ENCODE measurements at places on chromosomes 12 and 14.

DNA sequence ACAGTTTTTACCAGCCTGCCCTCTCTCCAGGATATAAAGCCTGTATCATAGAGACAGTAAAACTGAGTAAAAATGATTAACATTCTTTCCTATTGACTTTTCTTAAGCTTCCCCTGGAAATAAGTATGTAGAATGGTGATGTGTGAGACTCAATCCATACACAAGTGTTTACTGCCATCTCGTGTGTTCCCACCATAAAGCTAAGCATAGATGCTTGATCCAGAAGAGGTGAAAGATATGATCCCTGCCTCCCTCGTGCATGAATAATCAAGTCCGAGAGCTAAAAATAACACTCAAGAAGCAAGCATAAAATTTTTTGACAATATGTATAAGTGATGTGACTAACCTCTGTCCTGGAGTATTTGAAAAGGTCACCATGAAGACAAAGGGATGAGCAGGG is 16.9 kb upstream of the GSG1 start:
- no peak for DNase-seq

- DNase-seq = no peak
These were observed 10.4 kb downstream of the SERPINA1 start for GRCh38 chr14:94377866-94378470.

- no peak for DNase-seq
These were observed 50.6 kb upstream of the GALNT9 start for GRCh38 chr12:132379996-132380395.

- no peak for DNase-seq
These were observed 104.5 kb upstream of the MED13L start for GRCh38 chr12:116381744-116382685.

DNA sequence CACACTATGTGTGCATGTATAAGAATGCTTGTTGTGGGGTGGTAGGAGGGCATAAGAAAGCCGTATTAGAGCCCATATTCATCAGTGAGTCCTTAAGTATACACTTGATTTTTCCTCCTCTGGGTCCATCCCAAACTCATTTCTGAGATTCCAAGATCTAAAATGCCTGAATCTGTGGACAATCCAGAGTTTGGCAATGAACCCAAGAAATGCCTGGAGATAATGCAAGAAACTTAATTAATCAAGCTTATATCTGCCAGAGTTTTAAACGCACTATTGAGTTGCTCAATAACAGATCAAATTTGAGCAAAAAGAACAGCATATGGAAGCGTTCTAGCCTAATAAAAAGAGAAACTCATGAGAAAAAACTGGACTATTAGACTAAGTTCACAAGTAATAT is 143.4 kb upstream of the NAV3 start:
- no peak for DNase-seq

- no peak for DNase-seq
These were observed 207.3 kb downstream of the LRIG3 start for GRCh38 chr12:58712976-58713375.

DNA sequence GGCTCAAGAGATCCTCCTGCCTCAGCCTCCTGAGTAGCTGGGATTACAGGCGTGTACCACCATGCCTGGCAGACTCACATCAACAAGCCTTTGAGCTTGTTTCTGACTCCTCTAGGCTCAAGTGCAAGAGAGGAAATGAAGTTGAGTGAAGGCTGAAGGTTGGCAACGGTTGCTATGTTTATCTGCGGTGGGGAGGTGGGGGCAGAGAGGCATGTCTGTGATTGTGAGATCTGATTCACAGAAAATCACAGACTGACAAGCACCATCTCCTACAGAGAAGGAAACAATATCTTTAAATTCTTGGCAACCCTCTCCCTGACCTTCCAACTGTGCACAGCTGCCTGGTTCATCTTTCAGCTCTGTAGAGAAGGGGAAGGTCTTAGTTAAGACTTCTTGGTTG is 22.1 kb upstream of the NINJ2 start:
- no peak for DNase-seq

GRCh38 chr12:119682639-119683252 is 14.8 kb downstream of the PRKAB1 start:
- no peak for DNase-seq

DNA sequence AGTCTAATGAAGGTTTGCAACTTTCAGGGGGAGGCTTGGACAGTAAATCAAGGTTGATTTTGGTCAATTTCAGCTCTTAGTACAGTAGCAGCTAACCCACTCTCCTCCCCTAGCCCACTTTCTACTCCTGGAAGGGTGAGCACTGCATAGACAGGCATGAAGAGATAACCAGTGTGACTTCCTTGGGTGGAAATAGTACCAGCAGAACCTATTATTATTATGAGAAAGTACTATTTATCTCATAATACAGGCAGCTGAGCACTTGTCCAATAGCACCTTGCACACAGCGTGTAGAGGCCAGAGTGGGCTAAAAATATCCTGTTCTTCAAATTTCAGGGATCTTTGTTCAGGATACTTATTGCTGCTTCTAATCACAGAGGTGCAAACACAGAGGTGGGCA is 96.2 kb upstream of the FKBP4 start:
- DNase-seq = no peak

DNA sequence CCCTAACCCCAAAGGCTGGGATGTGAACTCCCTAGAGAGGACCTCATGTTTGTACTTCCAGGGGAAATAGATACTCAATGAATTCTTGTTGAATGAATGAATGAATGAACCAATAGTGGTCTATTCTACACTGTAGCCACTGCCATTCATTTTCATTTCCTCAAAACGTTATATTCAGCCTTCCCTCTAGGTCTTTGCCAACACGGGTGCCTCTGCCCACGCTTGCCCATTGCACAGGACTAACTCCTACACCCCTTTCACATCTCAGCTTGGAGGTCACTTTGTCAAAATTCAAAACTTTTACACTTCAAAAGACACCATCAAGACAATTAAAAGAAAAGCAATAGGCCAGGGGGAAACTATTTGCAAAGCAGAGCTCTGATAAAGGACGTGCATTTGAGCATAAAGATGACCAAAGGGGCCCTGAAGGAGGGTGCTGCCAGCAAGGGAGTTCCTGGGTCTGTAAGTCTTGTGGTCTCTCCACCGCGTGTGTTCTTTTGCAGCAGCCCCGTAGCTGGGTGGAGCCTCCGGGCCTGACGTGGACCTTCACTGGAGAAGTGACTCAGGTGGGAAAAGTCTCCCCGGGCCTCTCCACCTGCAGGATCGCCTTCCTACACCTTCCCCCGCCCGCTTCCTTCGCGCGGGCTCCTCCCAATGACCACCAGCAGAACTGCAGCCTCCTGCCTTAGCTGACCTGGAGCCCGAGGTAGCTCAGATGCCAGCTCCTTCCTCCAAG is 31.5 kb downstream of the TMEM63C start:
- no peak for DNase-seq

- no peak for DNase-seq
These were observed 14.0 kb downstream of the ULK1 start for GRCh38 chr12:131908092-131909080.

DNA sequence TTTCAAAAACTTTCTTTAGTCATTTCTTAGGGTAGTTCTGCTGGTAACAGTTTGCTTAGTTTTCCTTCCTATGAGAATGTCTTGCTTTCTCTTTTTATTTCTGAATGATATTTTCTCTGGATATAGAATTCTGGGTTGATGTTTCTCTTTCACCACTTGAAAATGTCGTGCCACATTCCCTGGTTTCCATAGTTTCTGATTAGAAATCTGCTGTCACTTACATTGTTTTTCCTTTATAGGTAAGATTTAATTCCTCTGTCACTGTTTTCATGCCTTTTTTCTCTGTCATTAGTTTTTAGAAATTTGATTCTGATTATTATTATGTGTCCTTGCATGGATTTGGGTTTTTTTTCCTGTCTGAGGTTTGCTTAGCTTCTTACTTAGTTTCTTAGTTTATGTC is 77.3 kb upstream of the PCNX4 start:
- no peak for DNase-seq

- DNase-seq = no peak
These were observed 5.1 kb upstream of the NUMB start for GRCh38 chr14:73463411-73463810.

GRCh38 chr12:108691998-108692808 is 39.1 kb downstream of the CORO1C start:
- DNase-seq = no peak

GRCh38 chr12:38527631-38528030 is 211.1 kb downstream of the ALG10B start:
- no peak for DNase-seq

All from activated gamma-delta T cell (primary cell).